ENCODE measurements at places on chromosomes 11 and 22.

GRCh38 chr11:11482730-11483129 lies 129.7 kb upstream of the CSNK2A3 start:
- no peak for DNase-seq

DNA sequence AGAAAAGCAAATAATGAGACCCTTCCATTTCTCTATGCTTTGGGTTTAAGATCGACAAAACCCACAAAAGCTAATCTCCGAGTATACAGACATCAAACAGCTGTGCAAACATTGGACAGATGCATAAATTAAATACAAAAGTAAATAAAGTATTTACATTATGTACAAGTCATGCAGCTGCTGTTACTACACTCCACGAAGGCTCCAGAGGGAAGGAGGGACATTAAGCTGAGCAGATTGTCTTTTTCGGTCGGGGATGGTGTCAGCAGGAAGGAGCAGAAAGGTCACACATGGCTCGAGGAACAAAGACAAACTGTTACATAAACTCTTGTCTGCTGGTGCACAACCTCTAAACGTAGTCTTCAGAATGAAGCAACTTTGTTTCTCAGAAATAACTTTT lies 88.8 kb upstream of the BARX2 start:
- peak; percentile 65 for DNase-seq

DNA sequence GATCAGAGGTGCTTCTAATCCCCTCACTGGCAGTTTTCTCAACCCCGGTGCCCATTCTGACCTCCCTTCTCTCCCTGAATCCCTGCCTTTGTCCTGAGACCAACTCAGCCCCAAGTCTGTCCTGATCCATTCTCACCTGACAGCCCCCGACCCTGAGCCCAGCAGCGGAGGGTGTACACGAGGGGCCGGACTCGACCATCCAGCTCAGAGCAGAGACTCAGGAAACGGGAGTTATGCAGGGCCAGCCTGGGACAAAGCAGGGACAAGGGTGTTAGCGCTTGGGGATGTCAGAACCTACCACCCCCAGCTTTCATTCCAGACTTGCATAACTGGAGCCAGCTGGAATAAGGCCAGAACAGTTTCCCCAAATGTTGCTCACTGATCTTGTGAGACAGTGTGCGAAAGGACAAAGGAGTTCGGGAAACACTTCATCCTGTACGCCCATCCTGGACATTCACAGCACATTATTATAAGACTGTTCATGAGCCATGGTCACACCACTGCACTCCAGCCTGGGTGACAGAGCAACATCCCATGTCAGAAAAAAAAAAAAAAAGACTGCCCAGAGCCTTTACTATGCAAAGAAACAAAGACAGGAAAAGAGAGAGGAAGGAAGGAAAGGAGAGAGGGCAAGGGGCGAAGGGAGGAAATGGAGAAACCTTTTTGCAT lies 3.5 kb upstream of the EEF1G start:
- no peak for DNase-seq

DNA sequence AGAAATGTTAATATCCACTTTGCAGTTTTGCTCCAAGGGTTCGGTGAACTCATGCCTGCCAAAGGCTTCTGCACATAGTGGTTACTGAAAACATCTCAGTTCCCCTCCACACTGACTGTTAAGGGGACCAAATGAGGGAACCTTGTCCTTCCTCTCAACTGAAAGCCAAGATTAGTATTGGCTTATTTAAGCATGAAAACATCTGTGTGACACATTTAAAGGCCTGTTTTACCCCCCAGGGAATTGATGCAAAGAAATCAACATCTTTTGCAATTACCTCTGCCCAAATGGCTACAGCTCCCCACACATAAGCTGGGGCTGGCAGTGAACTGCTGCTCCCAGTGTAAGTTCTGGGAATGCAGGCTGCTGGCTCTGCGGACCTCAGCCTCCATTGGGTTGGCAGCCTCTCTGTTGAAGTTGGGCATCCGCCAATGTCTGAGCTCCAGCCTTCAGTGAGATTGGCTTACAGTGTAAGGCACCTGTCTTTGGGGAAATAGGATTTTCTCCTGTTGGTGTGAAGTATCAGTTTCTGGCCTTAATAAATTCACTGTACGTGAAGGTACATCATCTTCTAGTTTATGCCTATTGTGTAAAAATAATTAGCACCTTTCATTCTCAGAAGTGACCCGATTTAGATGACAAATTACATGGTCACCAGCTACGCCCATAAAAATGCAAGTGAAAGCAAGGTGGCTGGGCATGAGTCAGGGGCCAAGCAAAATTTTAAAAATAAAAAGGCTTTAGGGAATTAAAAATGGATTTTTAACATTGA lies 213.4 kb upstream of the SYN3 start:
- DNase-seq, result no peak

DNA sequence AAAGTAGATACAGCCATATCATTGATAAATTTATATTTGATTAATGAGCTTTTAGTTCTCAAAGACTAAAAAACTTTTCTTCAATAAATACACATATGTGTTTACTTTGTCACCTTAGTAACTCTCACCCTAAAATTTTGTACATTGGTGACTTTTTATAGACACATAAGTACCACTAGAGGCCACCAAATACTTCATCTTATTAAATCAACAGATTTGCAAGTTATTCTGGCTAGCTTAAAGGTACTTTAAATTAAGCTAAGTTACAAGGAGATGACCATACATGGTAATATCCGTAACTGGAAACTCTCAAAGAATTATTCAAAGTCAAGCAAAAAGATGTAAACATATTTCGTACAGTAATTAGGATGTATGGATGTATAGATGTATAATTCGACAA lies 112.2 kb downstream of the SBF2 start:
- DNase-seq, result no peak

DNA sequence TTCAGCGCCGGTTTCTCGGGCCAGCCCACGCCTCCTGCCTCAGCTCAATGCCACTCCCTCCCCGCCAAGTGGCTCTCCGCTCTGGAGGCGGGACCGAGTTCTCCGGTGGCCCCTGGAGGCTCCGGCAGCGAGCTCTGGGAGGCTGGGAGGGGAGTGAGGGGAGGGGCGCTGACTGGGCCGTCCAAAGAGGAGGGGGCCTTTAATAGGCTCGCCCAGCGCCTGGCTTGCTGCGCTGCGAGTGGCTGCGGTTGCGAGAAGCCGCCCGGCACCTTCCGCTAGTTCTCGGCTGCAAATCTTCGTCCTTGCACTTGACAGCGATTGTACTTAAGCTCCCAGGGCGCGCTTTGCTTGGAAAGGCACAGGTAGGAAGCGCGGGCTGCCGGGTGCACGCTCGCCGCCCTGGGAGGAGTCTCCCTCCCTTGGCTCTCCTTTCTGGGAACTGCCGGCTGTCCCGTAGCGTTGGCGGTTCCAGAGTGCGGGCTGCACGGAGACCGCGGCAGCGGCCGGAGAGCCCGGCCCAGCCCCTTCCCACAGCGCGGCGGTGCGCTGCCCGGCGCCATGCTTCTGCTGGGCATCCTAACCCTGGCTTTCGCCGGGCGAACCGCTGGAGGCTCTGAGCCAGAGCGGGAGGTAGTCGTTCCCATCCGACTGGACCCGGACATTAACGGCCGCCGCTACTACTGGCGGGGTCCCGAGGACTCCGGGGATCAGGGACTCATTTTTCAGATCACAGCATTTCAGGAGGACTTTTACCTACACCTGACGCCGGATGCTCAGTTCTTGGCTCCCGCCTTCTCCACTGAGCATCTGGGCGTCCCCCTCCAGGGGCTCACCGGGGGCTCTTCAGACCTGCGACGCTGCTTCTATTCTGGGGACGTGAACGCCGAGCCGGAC lies at the start of gene ADAMTS15:
Gene ADAMTS15 (plus strand): TSS at position 230 of the 894 bp plus-strand sequence. CDS start 329 bp downstream, at position 559.
- peak; percentile 67 for DNase-seq

DNA sequence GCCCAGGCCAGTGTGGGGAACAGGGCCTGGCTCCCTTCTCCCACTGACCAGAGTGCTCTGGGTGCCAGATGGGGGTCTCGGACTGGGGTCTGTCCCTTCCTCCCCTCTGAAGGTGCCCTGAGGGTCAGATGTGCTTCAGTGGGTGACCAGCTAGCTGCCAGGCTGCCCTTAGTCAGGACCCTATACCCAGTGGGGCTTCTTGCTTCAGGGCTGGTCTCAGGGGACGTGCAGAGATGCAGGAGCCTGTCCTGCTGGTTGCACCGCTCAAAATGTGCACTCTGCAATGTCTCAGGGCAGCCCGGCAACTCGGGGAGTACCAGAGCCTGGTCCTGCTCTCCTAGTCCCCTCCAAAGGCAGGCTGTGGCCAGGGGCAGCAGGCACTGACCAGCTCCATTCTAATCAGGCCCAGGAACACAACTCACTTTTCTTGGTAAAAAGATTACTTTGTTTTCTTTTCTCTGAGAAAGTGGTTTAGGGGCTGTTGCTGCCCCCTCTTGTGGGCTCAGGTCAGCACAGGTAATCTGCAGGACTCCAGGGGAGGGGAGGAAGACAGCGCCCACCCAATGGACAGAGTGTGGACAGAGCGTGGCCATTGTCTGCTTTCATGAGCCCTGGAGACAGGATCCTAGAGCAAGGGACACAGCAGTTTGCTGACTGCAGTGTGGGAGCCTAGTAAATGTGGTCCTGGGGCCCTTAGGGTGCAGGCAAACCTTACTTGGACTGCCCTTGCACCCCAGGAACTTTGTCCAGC lies 80.9 kb downstream of the MED15 start:
- DNase-seq, result no peak

DNA sequence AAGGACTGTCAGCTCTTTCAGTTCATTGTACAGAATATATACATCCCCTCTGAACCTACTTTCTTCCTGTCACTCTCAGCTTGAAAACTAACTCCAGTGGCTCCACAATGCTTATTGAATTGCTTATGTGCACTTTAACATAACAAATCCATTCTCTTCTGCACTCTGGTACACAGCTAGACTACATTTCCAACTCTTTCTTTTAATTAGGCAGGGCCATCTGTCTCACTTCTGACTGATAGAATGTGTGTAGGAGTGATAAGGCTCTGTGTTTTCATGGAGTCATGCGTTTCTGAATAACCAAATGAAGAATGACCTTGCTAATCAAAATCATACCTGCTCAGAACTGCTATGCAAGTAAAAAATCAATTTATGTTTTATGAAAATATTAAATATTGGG lies 278.5 kb upstream of the CCDC179 start:
- no peak for DNase-seq

DNA sequence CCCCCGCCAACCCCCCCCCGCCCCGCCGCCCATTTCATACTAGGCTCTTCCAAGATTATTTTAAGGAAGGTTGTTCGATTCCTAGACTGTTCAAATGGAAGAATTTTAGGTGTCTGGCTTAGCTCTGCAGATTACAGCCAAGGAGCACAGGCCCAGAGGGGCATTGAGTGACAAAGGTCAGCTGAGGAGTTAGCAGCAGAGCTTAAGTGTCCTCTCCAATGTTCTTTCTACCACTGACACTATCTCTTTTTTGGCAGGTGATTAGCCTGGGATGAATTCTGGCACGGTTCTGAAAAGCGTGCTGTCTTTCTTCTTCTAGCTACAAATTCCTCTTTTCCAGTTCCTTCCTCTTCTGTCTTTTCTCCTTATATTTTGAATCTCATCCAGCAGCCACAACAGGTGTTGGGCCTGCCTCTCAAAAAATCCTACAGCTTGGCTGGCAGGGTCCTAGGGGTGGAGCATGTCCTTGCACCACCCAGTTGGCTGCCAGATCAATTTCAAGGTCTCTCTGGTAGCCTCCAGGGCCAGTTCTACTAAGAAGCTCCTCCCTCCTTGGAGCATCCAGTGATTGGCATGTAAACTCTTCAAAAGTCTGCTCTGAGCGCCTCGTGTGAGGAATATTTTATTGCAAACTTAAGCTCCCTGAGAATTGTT lies 23.0 kb downstream of the KCNE3 start:
- DNase-seq, result no peak
